A549 treated with Mapracorat at 1 μM for 4 hours (cell line): ENCODE measurements at places on chromosomes 5 and 9. TPM values are rescaled to one million over a fixed set of nuclear protein-coding genes. Genes with fewer than 3 reads are reported as not detected.

Gene MYOZ3
- total RNA-seq: 0.07 to 0.13 TPM in 2 of 5 replicates, not detected in the others

Gene F2RL2
- total RNA-seq: 2.8 to 4.1 TPM (median 3.1 TPM) in 5 replicates

Gene PPP3R2
- total RNA-seq: not detected in 5 replicates

Gene CD72
- 0.14 to 0.36 TPM (median 0.23 TPM) in 3 of 5 replicates, not detected in the others for total RNA-seq

Gene ENHO
- total RNA-seq: 1.2 to 2.9 TPM (median 2.3 TPM) in 5 replicates

Gene CSF1R
- total RNA-seq: 0.10 to 0.20 TPM (median 0.18 TPM) in 5 replicates

Gene GPRIN1
- 7.4 to 9.6 TPM (median 9.1 TPM) in 5 replicates for total RNA-seq

Gene GZMA
- total RNA-seq: not detected in 5 replicates

Gene CNTNAP3
- total RNA-seq: 6.4 to 10.4 TPM (median 8.8 TPM) in 5 replicates

Gene TAF1L
- total RNA-seq: not detected in 5 replicates

Gene ZFP37
- total RNA-seq: 1.4 to 2.3 TPM (median 1.5 TPM) in 5 replicates

Gene LECT2
- not detected in 5 replicates for total RNA-seq

Gene SPAAR
- total RNA-seq: 0.13 TPM in 1 of 5 replicates, not detected in the others

Gene CDH9
- not detected in 5 replicates for total RNA-seq

Gene ADAMTS6
- total RNA-seq: 0.01 to 0.10 TPM (median 0.06 TPM) in 4 of 5 replicates, not detected in the other

Gene ACOT12
- 0.23 TPM in 1 of 5 replicates, not detected in the others for total RNA-seq

Gene OSMR
- 50.3 to 72.5 TPM (median 65.5 TPM) in 5 replicates for total RNA-seq

Gene SOX30
- not detected in 5 replicates for total RNA-seq

Gene FAT2
- 0.04 TPM in 1 of 5 replicates, not detected in the others for total RNA-seq

Gene FGD3
- 0.08 to 0.55 TPM (median 0.37 TPM) in 5 replicates for total RNA-seq

Gene SPATA31E1
- total RNA-seq: not detected in 5 replicates

Gene F12
- total RNA-seq: 14.4 to 25.7 TPM (median 24.1 TPM) in 5 replicates

Gene PCDHGA2
- total RNA-seq: 0.42 to 0.91 TPM (median 0.68 TPM) in 5 replicates

Gene INSL4
- total RNA-seq: 13.9 to 20.2 TPM (median 15.8 TPM) in 5 replicates

Gene PPP1R26
- total RNA-seq: 13.0 to 20.2 TPM (median 18.7 TPM) in 5 replicates

Gene GDA
- total RNA-seq: 0.48 to 1.4 TPM (median 1.0 TPM) in 5 replicates

Gene ATG10
- 8.0 to 8.7 TPM (median 8.5 TPM) in 5 replicates for total RNA-seq
